Activated CD4-positive, alpha-beta T cell treated with anti-CD3 and anti-CD28 coated beads for 36 hours (primary cell): ENCODE measurements at places on chromosomes 12 and 14. TPM values are rescaled to one million over a fixed set of nuclear protein-coding genes. Genes with fewer than 3 reads are reported as not detected.

GRCh38 chr14:24334431-24335291, at the start of gene ADCY4:
Gene ADCY4 (minus strand): TSS chr14:24335071. CDS start chr14:24334652, 419 bp downstream.
- DNase-seq = peak; percentile 46

OR10G2 gene
- not detected for total RNA-seq

IL31 gene
- total RNA-seq = 2.1 TPM

PEX5 gene
- total RNA-seq = 38.8 TPM

GPR33 gene
- total RNA-seq = not detected

GRCh38 chr12:124620606-124621295, 53.3 kb upstream of the NCOR2 start:
- DNase-seq = no peak

DNA sequence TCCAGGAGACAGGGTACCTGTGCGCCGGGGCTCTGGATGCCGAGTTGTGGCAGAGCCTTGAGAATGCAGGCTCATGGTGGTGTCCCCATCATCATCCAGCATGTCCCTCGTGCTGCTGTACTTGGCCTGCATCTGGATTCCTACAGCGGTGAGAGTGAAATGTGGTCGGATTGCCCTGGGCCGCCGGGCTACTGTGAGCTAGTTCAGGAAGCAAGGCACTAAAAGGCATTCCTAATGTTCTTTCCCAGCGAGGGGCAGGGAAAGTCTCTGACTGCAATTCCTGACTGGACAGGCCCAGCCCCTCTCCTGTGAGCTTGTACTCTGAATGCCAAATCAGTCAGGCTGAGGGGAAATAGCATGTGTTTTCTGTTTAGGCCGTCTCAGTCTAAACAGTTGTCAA, at the start of gene CLEC1A:
TSS of gene CLEC1A (minus strand) at position 195 of the 400 bp plus-strand sequence. CDS start at position 132, 63 bp downstream.
- no peak for DNase-seq

GRCh38 chr12:5587711-5588121, 155.8 kb downstream of the NTF3 start:
- DNase-seq = no peak

GRCh38 chr12:10293151-10293550, 14.5 kb upstream of the KLRD1 start:
- DNase-seq = peak; percentile 40

GRCh38 chr12:18970603-18971002, 158.9 kb upstream of the PLEKHA5 start:
- DNase-seq = no peak

PRB2 gene
- total RNA-seq = not detected

DNA sequence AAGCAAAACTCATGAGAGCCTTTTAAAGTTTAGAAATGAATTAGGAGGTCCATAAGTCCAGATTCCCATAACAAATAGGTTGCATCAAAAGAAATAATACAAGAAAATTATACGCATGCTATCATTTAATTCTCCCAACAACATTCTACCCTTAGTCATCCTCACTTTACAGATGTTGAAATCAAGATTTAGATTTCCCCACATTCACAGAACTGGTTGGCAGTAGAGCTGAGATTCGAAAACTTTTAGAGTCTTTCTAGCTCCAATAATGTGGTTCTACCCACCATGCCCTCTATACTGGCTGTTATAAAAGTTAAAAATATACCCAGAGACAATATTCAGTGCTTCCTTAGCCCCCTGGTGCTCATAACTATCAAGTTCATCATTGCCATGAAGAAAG, 56.6 kb upstream of the METAP2 start:
- no peak for DNase-seq

CRIP1 gene
- 182 TPM for total RNA-seq

DNA sequence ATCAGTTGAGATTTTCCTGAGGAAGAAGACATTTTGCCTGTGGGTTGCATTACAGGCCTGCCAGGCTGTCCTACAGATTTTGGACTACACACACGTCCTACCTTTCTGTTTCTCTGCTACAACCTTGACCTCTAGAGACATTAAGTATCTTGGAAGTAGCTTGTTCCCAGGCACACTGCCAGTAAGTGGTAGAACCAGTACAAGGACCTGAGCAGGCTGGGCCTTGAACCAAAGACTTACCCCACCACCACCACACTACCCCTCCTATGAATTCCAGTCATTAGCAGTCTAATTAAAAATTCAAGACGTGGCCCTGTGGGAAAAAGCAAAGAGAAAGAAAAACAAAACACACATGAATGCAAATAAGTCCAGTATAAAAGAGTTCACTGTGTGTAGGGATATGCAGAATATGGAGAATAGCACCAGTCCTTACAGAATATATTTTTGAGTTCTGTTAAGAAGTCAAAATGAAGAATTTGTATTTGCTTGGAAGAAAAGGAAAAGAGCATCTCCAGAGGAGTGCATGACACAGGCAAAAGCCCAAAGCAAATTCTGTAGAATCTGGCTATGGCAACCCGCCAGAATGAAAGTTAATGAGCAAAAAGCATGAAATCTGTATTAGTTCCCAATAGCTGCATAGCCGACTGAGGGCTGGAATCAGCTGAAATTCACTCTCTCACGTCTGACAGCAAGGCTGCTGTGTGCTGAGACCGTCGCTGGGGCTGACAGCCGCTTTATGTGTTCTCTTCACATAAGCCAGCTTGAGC, 74.3 kb upstream of the ST8SIA1 start:
- DNase-seq = no peak

DNA sequence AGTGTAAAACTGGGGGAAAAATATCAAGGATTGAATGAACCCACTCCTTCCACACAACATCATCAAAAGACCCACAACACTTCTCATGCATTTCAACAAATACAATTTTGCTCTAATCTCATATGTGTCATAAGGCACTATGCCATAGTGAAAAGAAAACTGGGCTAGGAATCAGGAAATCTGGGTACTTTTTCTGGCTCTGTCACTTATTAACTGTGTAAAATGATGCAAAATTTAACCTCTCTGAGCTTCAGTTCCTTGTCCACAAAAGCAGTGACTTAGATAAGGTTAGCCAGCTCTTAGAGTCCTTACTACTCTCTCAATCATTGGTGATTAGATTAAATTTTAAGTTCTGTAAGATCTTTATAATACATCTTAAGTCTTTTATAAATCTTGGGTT, 250.5 kb upstream of the SOX5 start:
- DNase-seq = no peak

ADSS1 gene
- 2.2 TPM for total RNA-seq

FAM186B gene
- total RNA-seq = 0.07 TPM

- DNase-seq = no peak
These were observed 293.6 kb upstream of the RGS6 start for GRCh38 chr14:71638523-71639196.

- no peak for DNase-seq
These were observed 7.9 kb downstream of the CCDC85C start for GRCh38 chr14:99596071-99596627.

- DNase-seq = peak; percentile 69
These were observed 5.1 kb upstream of the NKX2-1 start for GRCh38 chr14:36524874-36525745.

GRCh38 chr12:10409392-10409791, at the start of gene KLRC4:
Gene KLRC4 (minus strand): TSS chr12:10409757. CDS start chr12:10409575, 182 bp downstream.
- no peak for DNase-seq

GRCh38 chr12:20602641-20603391, 92.3 kb upstream of the SLCO1C1 start:
- DNase-seq = no peak

AICDA gene
- total RNA-seq = not detected

- peak; percentile 89 for DNase-seq
These were observed at the start of gene ARID4A for GRCh38 chr14:58298477-58299400. Gene ARID4A (plus strand): TSS chr14:58298555. CDS start chr14:58299855, 1,300 bp downstream.

GRCh38 chr12:54561164-54561563, 11.8 kb downstream of the PDE1B start:
- DNase-seq = peak; percentile 59

CDKN3 gene
- total RNA-seq = 133 TPM

DNA sequence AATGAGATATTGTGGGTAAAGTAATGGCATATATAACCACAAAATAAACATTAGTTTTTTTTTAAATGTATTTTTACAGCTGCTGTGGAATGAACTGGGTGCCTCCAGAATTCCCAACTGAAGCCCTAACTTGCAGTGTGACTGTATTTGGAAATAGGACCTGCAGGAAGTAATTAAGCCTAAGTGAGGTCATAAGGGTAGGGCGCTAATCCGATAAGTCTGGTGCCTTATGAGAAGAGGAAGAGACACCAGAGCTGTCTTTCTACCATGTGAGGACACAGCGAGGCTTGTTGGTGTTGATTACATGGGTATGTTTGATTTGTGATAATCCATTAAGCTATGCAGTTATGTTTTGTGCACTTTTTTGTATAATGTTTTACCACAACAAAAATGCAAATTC, 136.8 kb downstream of the TPH2 start:
- no peak for DNase-seq

- DNase-seq = no peak
These were observed 18.7 kb downstream of the A2ML1 start for GRCh38 chr12:8840938-8841633.

NPFF gene
- not detected for total RNA-seq

NDUFA9 gene
- 132 TPM for total RNA-seq

KIF5A gene
- total RNA-seq = 1.3 TPM

DNA sequence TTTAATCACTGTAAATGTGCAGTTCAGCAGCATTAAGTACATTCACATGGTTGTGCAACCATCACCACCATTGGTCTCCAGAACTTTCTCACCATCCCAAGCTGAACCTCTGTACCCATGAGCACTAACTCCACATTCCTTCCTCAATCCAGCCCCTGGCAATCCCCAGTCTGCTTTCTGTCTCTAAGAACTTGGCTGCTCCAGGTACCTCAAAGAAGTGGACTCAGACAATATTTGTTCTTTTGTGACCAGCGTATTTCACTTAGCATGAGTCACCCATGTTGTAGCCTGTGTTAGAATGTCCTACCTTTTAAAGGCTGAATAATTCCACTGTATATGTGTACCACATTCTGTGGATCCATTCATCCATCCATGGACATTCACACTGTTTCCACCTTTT, 64.6 kb downstream of the SLC24A4 start:
- no peak for DNase-seq

DNA sequence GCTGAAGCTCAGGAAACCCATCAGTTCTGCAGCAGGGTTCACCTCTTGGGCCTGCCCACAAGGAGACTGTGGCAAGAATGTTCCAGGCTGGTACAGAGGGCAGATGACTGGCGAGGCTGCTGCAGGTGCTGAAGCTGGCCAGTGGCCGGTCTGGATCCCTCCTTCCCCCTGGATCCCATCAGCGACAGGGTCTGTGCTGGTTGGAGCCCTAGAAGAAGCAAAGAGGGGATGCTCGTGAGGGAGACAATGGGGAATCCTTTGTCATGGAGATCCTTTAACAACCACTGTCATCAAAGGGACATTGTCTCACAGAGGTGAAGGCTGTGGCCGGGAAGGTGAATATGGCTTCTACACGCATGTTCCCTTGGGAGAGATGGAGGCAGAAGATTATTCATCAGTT, 211.4 kb upstream of the TMEM132C start:
- DNase-seq = no peak

CLEC14A gene
- not detected for total RNA-seq

DNA sequence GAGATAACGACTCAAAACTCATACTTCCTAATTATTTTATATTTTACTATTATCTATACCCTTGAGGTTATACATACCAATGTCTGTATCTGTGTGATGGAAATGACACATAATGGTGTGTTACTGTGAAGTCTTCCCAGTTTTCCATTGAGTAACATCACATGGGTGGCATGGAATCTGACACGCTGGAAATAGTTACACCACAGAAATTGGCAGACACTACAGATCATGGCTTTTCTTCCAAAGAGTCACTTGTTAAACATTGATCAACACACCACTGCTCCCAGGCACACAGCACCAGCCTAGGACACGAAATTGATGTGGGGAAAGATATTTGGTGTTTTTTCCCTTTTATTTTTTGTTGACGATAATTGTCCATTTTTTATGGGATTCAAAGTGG, 33.0 kb upstream of the VWF start:
- DNase-seq = no peak

OTX2 gene
- not detected for total RNA-seq

PCED1B gene
- total RNA-seq = 82.3 TPM

DNA sequence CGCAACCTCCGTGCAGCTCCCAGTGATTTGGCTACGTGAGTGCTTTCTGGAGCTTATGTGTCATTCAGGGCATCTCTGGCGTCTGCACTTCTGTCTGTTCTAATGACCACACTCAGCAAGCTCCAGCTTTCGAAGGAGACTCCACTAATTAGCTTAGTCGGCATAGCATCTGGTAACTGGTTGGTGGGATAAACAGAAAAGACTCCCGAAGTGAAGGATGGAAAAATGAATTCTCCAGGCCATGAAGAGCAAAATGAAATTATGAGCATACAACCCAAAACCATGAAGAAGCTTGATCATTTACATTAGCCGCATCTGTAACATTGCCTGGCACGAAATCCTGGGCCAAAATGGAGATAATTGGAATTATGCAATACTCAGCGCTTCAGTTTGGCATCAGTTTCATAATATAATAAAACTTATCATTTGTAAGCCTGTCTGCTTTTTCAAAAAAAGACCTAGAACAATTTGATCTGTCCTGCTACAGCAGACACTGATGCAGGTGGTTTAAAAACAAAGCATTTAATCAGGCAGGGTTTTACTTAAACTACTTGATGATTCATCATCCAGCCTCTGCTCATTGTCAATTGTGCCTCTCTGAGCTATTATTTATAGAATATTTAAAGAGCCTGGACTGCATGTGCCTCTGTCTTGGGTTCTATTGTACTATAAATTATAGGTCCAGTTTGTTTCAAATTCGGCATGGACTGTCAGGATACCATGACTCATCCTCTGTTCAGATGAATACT, 87.4 kb downstream of the SYT1 start:
- DNase-seq = no peak

- DNase-seq = no peak
These were observed 122.8 kb downstream of the AACS start for GRCh38 chr12:125187780-125188741.

CPSF6 gene
- total RNA-seq = 109 TPM

- DNase-seq = no peak
These were observed 114.8 kb upstream of the GSC start for GRCh38 chr14:94884616-94885230.

DNA sequence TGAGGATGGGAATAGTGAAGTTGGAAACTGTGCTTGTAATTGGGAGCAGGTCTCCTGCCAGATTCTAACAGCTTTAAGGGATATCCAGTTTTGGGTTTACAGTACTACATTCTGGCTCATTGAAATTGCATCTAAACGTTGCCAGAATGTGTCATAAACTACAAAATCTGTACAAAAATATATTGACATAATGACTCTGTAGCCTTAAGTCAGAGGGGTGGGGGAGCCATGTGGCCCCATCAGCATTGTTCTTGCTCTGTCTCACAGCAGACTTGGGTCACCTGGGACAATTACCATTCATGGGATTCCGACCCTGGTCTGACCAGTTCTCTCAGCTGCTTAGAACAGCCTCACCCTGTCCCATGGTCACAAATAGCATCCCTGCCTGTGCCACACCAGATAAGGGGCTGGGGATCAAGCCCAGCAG, 43.3 kb upstream of the MED13L start:
- no peak for DNase-seq

PYGL gene
- 0.62 TPM for total RNA-seq

- DNase-seq = no peak
These were observed 220.2 kb upstream of the PLEKHG7 start for GRCh38 chr12:92482599-92482998.

ALKBH1 gene
- 16.8 TPM for total RNA-seq

FOXN4 gene
- total RNA-seq = not detected

GAS2L3 gene
- total RNA-seq = 3.9 TPM

- no peak for DNase-seq
These were observed 232.6 kb upstream of the EGLN3 start for GRCh38 chr14:34183478-34183877.

FBRSL1 gene
- total RNA-seq = 55.1 TPM
